ENCODE measurements at places on chromosomes 11 and 22.

GRCh38 chr11:14029971-14030920 lies 67.7 kb downstream of the SPON1 start:
- no peak for ATAC-seq

DNA sequence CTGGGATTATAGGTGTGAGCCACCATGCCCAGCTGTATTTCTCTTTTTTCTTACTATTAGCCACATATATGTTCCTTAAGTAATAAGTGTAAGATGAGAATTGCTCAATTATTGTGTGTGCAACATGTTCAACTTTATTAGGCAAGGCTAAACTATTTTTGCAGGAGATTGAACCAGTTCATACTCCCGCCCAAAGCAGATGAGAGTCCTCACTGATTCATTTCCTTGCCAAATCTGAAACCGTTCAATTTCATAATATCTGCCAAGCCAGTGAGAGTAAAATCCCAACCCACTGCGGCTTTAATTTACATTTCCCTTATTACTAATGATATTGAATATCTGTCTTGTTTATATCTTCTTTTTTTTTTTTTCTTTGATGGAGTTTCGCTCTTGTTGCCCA lies 48.4 kb downstream of the KCNJ4 start:
- ATAC-seq: no peak

GRCh38 chr11:126104420-126104819 lies 41.8 kb upstream of the CDON start:
- ATAC-seq: peak; percentile 62

DNA sequence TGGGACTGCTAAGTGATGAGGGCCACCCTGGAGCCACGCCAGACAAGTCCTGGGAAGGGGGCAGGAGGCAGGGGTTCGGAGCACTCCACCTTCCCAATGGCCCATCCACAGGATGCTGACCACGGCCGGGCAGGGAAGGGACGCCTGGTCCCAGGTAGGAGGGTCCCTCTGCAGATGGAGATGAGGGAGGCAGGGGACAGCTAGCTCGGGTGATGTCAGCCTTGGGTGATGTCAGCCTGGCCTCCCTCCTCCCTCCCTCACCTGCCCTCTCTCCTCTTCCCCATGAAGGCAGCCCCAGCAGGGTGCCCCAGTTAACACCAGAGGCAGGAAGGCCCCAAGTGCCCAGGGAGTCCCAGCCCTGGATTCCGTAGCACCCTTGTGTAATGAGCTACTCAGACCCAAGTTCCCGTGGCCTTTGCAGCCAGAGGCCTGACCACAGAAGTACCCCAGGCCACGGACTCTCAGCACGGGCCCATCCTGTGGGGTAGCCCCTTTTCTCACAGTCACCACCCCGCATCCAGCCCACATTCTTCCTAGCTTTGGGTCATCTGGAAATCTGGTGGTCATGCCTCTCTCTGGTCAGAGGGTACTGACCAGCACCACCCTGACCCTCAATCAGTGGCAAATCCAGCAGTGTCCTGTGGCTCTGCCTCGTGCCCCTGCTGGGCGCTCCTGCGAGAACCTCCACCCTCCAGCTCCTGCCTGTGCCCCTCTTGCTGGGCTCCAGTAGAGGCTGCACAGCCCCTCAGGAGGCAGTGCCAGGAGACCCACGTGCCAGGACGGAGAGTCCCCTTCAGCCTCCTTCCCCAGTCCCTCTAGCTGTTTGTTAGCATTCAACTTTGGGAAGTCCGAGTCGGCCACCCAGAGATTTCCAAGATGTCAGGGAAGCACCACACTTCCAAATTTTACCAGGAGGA lies 47.4 kb downstream of the SHANK2 start:
- no peak for ATAC-seq

DNA sequence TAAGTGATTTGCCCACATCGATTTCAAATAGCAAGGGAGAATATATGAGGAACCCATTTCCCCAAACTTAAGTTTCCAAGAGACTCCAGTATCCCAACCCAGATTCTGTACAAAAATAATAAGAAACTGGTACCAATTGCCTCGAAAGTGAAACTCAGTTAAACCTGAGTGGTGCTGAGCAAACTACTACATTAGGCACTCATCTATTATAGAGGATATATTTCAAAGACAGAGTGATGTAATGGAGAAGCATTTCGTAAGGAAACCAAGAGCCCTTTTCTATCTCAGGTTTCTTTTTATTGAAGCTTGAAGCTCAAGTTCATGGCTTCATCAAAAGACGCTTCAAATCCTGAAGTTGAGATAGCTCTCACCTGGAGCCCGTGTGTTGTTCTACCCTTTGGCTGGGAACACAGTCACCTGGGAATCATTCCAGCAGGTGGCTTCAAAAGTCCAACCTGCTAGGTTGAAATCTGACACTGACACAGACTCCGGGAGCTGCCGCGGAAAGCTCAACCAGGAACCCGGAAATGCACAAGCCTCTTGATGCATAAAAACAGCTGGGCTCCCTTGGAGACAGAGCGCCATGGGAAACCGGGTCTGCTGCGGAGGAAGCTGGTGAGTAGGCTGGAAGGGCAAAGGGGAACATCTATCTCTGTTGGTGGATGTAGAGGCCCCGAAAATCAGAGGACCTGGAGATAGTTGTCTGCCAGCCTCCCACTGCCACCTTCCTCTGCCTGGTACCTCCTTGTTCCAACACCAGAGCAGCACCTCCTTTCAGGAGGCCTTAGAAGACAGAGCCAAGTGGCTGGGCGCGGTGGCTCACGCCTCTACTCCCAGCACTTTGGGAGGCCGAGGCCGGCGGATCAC lies at the start of gene C11orf52:
C11orf52 (plus strand) TSS at position 524 of the 867 bp plus-strand sequence; CDS start at position 584, 60 bp downstream.
- ATAC-seq: no peak

DNA sequence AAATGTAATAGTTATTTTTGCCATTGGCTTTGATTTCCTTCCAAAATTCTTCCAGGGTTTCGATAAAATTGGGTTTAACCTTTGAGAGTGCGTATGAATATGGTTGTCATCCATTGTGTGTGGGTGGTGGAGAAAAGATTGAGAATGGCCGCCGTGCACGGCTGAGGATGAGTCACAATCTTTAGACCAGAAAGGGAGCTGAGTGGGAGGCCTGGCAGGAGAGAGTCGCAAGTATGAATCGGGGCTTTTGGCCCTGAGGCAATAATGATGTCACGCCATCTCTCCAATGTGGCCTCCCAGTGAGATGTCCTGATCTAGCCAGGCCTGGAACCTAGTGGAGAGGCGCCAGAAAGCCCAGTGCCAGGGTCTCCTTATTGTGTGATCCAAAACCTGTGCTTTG lies 33.1 kb upstream of the SMPD1 start:
- ATAC-seq: peak; percentile 55

DNA sequence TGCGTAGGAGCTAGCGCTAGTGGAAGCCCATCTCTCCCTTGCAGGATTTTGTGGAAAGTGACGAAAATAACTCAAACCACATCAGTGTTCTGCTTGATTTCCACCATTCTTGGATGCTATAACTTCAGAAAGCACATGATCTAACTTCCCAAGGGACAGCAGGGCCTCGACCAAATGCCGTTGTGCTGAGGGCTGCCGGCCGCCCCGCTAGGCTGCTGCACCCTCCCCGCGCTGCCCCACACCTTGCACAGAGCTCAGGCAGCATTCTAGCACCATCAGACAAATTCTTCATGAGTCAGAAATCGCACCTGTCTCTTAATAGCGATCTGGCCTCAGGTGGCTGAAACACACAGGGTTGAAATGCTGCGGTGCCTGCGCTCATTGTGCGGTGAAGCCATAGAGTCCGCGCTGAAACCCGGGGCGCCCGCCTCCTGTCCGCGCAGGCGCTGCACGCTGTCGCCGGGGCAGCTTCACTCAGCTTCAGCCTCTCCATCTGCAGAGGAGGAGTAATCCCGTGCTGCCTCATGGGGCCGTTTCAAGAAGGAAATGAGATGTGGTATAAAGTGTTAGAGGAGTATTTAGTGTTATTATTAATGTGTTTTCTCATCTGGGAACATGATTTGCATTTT lies 59.2 kb upstream of the B3GAT1 start:
- no peak for ATAC-seq

All from SK-N-SH treated with all-trans-retinoic acid at 6 μM for 48 hours (cell line).